Mucosa of gallbladder (tissue), 1 donor: ENCODE measurements at places on chromosomes 16 and 17.
A peak's percentile ranks its signal among the peaks of the same experiment; 100 is the strongest.

DNA sequence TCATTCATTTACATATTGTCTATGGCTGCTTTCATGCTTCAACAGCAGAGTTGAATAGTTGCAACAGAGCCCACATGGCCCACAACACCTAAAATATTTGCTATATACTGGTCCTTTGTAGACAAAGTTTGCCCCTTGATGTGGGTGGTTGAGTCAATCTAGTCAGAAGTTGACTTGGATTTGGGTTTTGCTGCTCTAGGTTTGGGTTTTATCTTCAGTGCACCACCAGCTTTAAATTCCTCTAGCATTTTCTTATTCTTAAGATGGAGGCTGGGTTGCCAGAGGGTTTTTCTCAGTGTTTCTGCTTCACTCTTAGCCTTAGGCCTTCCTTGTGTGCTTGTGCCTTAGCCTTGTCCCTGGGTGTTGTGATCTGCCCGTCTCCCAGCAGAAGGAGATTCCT is 51.0 kb downstream of the CCDC182 start:
- DNase-seq = no peak

- DNase-seq = no peak
Measured at GRCh38 chr17:10603931-10604330, 53.2 kb downstream of the MYH3 start.

GRCh38 chr17:55576237-55576995 is 65.2 kb upstream of the SMIM36 start:
- DNase-seq = no peak

DNA sequence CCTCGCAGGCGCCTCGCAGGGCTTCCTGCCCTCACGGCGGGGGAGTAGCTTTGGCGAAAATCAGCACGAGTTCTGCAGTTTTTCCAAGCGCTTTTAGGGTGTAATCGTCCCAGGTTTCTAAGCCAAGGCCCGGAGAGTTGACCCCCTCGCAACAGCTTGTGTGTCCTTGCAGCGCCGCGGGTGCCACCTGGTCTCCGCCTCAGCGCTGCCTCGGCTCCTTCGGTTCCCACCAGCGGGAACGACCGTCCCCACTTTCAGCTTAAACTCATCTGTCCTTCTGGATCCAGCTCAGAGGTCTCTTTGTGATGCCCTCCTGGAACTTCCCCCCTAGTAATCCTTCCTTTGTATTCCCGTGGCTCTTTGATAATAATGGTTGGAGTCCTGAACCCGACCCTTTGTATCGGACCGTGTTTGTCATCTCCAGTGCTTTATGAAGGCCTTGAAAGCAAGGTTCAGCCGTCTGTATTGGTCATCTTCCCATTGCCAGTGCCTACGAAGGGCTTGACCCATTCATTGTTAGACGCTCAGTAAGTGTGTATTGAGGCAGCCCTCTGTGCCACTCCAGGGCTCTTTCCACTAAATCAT is 858 bp upstream of the SMARCE1 start:
- no peak for DNase-seq

DNA sequence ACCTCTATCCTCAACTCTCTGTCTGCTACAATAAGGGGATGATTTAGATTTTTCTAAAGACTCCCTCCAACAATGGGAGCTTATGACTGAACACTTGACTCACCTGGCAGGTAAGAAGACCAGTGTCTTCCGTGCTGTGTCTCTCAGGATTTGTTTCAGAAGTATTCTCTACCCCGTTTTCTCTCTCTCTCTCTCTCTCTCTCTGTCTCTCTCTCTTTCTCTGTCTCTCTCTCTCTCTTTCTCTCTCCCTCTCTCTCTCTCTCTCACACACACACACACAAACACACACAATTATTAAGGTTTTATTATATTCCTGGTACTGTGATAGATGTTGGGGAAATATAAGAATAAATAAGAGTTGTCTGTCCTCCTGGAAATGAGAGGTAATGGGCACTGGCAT is 263.9 kb downstream of the TOX3 start:
- DNase-seq = no peak

- no peak for DNase-seq
Measured at GRCh38 chr17:31310886-31311285, 3.0 kb downstream of the EVI2B start.

GRCh38 chr16:54253118-54253517 is 33.5 kb downstream of the IRX3 start:
- no peak for DNase-seq

GRCh38 chr16:22732400-22732799 is 81.6 kb upstream of the HS3ST2 start:
- DNase-seq = no peak

GRCh38 chr17:33217891-33218290 is 75.2 kb downstream of the ASIC2 start:
- no peak for DNase-seq

GRCh38 chr17:79832218-79833109 is 6.8 kb downstream of the CBX4 start:
- no peak for DNase-seq

DNA sequence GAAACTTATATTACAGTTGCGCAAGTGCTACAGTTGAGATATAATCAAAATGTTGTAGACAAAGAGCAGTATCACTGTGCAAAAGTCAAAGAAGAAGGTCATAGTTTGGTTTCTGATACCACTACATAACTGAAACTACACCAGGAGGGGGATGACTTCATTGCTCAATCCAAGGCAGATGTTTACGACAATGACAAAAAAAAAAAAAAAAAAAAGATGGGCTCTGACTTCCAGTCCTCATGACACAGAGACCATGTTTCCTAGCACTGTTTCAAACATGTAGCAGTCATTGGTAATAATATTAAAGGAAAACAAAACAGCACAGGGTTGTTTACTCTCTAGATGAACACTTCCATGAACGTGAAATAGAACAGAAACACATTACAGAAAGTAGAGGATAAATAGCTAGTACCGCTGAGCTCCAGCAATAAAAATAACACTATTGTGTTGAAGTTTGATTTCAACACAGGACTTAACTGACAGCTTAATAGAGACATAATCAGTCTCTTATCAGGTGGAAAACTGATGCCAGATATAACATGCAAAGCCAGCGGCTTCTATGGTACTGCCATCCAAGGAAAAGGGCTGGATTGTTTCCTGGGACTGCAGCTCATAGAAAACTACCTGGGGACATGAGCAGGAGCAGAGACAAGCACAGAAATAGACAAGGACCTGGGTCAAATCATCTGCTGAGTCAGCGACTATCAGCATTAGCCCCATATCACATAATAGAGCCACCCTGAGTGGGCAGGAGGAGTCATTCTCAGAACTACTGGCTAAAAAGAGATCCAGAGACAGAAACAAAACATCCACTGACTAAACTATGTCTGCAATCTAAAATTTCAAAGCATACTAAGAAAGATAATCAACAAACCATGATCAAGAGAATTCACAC is 463.6 kb upstream of the SOX9 start:
- DNase-seq = no peak

GRCh38 chr16:12901204-12901596 is 198 bp upstream of the SHISA9 start:
- DNase-seq = no peak

DNA sequence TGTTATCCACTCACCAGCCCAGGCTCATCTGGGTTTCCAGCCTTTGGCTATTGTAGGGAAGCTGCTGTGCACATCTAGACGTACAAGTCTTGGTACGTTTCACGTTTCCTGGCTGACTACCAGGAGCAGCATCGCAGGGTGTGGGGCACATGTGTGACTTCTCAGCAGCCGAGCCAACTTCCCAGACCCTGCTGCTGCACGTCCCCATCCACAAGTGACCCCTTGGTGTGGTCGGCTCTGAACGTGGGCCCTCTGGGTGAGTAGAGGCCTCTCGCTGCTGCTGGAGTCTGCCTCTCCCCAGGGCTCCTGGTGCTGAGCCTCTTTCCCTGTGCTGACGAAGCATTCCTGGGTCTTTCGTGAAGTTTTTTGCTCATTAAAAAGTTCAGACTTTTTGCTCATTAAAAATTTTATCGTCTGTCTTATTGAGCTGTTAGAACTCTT is 70.2 kb upstream of the ZNF750 start:
- no peak for DNase-seq

GRCh38 chr17:77881545-77881944 is 77.0 kb upstream of the TNRC6C start:
- DNase-seq = peak; percentile 68

GRCh38 chr17:82230609-82231311 is 1.9 kb downstream of the SLC16A3 start:
- peak; percentile 90 for DNase-seq

GRCh38 chr17:47665655-47666054 is 15.9 kb downstream of the KPNB1 start:
- no peak for DNase-seq

DNA sequence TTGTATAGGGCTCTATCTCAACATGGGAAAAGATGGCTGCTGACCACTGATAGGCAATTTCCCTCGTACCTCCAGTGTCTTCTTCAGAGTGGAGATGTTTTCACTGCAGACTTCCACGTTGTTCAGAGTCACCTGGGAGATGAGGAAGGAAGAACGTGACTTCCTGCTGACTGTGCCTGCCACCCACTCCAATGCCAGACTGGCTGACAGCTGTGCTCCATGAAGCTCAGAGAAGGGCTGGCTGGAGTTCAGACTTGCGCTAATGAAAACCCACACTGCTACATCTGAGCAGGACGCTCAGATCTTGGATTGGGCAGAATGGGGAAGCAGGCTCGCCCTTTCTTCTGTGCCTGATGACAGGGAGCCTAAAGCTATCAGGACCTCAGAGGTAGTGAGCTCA is 33.1 kb downstream of the COG4 start:
- no peak for DNase-seq

- no peak for DNase-seq
Measured at GRCh38 chr16:25914357-25914962, 222.7 kb downstream of the HS3ST4 start.

GRCh38 chr16:598823-599739 is 9.2 kb downstream of the RAB40C start:
- no peak for DNase-seq

DNA sequence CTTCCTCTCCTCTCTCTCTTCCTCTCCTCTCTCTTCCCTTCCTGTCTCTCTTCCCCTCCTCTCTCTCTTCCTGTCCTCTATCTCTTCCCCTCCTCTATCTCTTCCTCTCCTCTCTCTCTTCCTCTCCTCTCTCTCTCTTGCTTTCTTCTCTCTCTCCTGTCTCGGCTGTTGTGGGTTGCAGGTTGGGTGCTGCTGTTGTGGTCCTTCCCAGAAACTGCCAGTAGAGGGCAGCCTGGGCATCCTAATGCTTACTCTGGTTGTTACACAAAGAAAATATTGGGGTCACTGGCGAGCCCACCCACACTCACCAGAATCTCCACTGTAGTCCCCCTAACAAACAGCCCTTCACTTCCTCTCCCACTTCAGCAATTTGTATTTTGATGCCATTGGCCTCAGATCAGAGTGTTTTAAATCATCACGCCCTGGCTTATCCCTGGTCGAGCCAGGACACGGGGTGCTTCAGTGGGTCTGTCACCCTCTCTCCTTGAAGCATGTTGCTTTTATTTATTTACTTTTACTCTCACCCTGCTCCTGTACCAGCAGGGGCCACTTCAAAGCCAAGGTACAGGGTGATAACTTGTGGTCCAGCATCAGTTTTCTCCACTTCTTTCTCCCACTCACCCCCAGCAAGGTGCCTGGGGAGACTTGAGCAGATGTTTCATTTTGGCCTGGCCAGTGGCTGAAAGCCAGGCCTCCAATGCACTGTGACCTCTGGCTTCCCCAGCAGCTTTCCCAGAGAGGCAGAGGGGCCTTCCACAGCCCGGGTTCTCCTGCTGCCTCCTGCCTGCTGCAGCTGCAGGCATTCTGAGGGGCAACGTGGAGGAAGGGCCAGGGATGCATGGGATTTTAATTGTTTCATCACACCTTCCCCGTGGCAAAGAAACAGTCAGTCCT is 4.7 kb upstream of the MMP15 start:
- DNase-seq = peak; percentile 68

DNA sequence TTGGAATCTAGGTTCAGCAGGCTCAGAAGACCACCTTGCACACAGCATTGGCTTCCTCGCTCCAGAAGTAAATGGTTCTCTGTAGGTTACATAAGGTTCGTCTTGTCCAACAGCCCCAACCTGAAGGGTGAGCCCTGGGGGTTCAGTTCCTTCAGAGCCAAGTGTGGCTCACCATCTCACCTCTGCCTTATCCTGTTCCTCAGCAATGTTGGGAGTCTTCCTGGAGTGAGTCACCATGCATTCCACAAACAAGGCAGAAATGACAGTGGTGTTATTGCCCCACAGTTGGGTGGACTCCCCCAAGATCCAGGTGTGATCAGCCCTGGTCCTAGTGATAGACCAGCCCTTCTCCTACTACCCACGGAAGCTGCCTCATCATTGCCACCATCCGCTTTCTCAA is 26.8 kb upstream of the SMPD3 start:
- DNase-seq = peak; percentile 34

- DNase-seq = no peak
Measured at GRCh38 chr17:82239401-82239925, 10.6 kb downstream of the SLC16A3 start.

DNA sequence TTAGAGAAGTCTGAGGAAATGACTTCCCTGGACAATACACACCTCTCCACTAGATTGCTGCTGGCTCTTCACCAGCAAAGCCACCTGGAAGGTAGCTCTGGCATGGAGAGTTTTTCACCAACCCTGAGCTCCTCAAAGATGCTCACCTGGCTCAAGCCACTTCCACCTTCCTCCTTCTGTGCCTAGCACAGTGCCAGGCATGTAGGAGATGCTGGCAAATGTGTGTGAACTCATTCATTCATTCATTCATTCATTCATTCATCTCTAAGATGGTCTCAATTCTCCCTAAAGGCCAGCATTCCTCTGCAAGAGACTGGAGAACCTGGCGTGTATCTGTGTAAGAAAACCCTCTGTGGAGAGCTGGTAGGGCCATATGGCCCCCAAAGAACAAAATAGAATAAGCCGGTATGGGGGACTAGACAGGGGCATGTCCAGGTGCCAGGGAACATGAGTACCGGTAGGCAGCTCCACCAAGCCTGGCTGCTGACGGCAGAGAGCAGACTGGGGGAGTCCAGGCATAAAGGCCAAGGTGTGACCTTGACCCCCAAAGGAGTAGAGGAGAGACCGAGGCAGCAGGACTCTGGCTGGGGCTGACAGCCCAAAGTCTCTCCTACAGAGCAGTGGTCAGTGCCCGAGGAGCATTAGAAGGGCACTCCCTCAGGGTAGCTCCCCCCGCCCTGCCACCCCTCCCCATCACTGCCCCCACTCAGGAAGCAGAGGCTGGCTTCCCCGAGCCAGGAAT is 132.2 kb upstream of the TNRC6C start:
- no peak for DNase-seq
